ENCODE measurements at places on chromosomes 7 and 10.

DNA sequence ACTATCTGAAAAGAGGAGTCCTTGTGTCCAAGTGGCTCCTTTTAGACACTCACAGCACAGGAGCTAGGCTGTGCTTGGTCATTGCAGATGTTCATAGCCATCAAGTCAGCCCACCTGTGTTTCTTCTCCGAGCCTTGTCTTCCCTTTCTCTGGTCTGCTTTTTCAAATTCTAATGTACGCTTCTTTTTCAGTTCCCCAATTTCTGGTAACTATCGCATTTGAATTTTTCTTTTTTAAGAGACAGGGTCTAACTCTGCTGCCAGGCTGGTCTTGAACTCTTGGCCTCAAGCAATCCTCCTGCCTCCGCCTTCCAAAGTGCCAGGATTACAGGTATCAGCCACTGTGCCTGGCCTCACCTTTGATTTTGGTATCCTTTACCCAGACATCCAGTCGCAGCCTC lies 18.9 kb downstream of the APBB1IP start:
- no peak overlapping the region for H3K4me3 ChIP-seq
- no peaks in the 10 kb centered on the region for H3K27me3 ChIP-seq
- no peak for DNase-seq
- no peaks in the 10 kb centered on the region for H3K36me3 ChIP-seq
- no peaks in the 10 kb centered on the region for H3K4me1 ChIP-seq
- H3K27ac ChIP-seq = no peak overlapping the region

DNA sequence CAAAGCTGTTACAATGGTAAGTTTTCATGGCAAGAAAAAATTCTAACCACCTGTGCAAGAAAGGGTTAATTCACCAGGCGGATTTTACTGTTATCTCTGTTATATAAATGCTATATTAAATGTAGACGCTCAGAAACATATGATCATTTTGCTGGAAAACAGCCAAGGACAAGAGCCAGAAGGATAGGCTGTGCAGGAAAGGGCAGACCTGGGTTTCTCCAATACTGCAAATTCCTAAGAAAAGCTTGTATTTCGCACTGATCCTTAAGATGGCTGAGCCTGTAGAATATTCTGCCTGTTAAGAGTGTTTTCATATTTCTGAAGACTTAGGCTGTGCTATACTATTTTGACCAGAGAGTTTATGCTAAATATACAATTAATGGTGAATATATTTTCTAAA lies 564.1 kb upstream of the KCND2 start:
- H3K4me3 ChIP-seq = no peak overlapping the region
- no peaks in the 10 kb centered on the region for H3K27me3 ChIP-seq
- H3K36me3 ChIP-seq = no peaks in the 10 kb centered on the region
- no peak overlapping the region for H3K27ac ChIP-seq

DNA sequence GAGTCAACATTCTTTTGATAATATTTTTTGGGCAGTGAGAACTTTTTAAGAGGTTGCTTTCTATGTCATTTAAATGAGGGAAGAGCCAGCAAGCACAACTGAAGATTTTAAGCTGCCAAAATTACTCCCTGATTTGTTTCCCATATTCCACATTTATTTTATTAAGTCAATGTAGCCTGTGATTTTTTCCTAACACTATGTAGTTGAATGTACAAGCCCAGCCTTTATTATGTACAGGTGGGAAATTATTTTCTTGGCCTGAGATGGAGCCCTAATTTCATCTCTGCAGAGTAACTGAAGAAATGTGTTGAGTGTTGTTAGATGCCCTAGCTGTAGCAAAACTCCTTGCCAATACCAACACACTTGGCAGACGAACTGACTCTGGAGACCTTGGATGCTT lies 83.1 kb upstream of the MINDY3 start:
- no peaks in the 10 kb centered on the region for H3K4me1 ChIP-seq
- DNase-seq = no peak
- H3K27me3 ChIP-seq = peaks cover 11% of the 10 kb centered on the region
- no peaks in the 10 kb centered on the region for H3K36me3 ChIP-seq

- DNase-seq = no peak
- no peaks in the 10 kb centered on the region for H3K27me3 ChIP-seq
- peaks cover 2% of the 10 kb centered on the region for H3K36me3 ChIP-seq
- H3K4me3 ChIP-seq = peak overlapping the region; percentile 57
Observed at GRCh38 chr10:100983868-100984671, 3.2 kb downstream of the MRPL43 start.

DNA sequence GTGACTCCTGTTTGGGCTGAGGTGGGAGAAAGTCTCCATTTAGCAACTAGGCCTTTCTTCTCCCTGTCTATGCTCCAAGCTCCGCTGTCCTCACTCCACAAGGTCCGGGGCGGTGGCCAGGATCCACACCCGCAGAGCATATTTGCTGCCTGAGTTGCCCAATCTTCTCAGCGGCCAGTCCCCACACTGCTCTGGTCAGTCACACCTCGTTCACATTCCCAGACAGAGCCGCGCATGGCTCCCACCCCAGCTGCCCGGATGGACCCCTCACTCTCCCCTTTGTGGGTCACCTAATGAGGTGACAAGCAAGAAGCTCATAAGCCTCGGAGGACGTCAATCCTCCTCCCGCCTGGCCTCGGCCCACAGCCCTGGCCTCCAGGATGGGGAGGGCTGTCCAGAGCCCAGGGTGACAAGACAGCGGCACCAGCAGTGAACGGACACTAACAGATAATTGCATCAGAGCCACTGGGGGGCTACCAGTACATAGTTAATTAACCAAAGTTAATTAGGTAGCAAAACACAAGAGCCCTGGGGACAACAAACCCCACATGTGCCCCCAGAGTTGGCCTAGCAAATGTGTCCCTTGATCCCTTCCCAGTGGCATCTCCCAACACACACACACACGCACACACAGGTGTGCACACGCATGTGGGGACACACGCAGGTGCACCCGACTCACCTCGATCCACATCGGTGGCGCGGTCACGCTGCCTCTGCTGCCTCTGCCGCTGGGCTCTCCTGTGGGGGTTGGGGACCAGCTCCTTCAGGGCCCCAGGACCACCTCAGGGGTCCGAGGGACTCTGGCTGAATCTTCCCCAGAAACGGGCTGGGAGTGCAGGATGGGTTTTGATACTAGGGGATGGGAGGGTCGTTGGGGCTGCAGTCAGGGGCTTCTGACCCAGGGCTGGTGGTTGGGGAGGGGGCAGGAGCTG lies 11.8 kb downstream of the EPHA1 start:
- H3K4me3 ChIP-seq = no peak overlapping the region
- H3K27ac ChIP-seq = no peak overlapping the region
- no peaks in the 10 kb centered on the region for H3K27me3 ChIP-seq
- H3K4me1 ChIP-seq = peaks cover 4% of the 10 kb centered on the region

- H3K27me3 ChIP-seq = no peaks in the 10 kb centered on the region
- no peak overlapping the region for H3K4me3 ChIP-seq
- no peak overlapping the region for H3K27ac ChIP-seq
- no peak for DNase-seq
- no peaks in the 10 kb centered on the region for H3K4me1 ChIP-seq
- H3K36me3 ChIP-seq = peaks cover 16% of the 10 kb centered on the region
Observed at GRCh38 chr10:127125331-127125730, 71.1 kb downstream of the INSYN2A start.

GRCh38 chr10:27792216-27792615 lies 46.6 kb upstream of the MKX start:
- H3K36me3 ChIP-seq = no peaks in the 10 kb centered on the region
- no peaks in the 10 kb centered on the region for H3K4me1 ChIP-seq
- no peak overlapping the region for H3K27ac ChIP-seq
- no peak for DNase-seq
- H3K27me3 ChIP-seq = no peaks in the 10 kb centered on the region
- no peak overlapping the region for H3K4me3 ChIP-seq

DNA sequence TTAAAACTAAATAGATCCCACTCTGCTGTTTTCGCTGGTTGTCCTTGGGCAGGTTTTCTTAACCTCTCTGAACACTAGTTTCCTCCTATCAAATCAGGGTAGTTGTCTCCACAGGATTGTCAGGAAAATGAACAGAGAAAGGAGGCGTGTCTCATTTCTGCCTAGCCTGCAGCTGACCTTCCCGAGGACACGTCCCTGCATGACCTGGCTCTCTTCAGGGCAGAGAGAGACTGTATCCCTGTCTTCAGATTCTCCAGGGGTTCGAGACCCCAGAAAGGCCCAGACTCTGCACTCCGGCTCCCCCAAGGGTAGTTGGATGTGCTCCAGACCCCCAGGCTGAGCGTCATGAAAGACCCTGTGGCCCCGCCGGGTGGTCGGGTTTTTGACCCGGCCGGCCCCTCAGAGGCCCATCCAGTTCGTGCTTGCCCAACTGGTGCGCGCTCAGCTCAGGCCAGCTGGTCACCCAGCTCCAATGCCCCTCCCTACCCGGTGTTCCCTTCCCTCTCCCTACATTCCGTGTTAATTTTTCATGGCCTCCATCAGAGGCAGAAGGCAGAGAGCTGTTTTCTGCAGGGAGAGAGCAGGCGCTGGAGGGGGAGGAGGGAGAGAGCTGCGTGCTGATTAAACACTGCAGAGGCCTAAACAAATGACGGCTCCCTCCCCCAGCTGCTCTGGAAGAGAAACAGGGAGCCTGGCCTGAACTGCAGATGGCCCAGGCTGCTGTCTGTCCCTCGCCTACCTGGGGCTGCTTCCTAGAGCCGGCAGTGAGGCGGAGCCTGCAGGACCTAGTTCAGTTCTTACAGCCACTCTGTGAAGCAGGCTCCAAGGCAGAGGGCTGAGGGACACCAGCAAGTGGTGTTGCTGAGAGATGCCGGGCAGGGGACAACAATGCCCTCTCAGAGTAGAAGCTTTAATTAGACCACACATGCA lies 86.2 kb upstream of the PPIF start:
- H3K27ac ChIP-seq = no peak overlapping the region
- H3K36me3 ChIP-seq = no peaks in the 10 kb centered on the region
- peaks cover 67% of the 10 kb centered on the region for H3K4me1 ChIP-seq
- no peaks in the 10 kb centered on the region for H3K27me3 ChIP-seq

DNA sequence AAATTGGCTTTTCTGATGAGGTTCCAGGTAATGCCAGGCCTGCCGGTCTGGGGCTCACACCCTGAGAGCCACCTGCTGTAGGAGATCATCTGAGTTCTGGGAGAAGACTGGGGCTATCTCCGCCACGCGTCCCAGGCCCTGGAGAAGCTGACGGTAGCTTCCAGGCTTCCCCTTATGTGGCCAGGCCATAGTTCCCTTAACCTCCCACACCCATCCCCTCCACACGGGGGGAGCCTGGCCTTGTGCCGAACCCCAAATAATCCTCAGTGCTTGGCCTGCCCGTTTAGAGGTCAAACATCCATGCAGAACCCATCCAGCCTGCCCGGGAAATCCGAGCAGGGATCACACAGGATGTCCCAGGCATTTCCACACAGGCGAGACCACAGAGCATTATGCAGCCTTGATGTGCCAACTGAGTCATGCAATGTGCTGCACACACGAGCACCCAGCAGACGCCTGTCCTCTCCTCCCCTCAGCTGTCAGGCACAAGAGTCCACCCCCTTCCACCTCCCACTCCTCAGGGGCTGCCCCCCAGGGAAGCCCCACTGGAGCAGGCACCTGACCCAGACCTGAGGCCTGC lies 176.2 kb downstream of the PRKAG2 start:
- no peaks in the 10 kb centered on the region for H3K36me3 ChIP-seq
- H3K4me1 ChIP-seq = peaks cover 19% of the 10 kb centered on the region
- DNase-seq = no peak
- H3K4me3 ChIP-seq = no peak overlapping the region
- no peaks in the 10 kb centered on the region for H3K27me3 ChIP-seq

DNA sequence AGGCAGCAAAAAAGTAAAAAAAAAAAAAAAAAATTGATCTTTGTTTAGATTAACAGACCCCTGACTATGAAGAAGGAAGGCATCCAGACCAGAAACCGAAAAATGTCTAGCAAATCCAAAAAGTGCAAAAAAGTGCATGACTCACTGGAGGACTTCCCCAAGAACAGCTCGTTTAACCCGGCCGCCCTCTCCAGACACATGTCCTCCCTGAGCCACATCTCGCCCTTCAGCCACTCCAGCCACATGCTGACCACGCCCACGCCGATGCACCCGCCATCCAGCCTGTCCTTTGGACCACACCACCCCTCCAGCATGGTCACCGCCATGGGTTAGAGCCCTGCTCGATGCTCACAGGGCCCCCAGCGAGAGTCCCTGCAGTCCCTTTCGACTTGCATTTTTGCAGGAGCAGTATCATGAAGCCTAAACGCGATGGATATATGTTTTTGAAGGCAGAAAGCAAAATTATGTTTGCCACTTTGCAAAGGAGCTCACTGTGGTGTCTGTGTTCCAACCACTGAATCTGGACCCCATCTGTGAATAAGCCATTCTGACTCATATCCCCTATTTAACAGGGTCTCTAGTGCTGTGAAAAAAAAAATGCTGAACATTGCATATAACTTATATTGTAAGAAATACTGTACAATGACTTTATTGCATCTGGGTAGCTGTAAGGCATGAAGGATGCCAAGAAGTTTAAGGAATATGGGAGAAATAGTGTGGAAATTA lies 19.4 kb downstream of the GATA3 start:
- no peaks in the 10 kb centered on the region for H3K36me3 ChIP-seq
- no peak overlapping the region for H3K4me3 ChIP-seq
- DNase-seq = no peak
- H3K27me3 ChIP-seq = peaks cover 58% of the 10 kb centered on the region

DNA sequence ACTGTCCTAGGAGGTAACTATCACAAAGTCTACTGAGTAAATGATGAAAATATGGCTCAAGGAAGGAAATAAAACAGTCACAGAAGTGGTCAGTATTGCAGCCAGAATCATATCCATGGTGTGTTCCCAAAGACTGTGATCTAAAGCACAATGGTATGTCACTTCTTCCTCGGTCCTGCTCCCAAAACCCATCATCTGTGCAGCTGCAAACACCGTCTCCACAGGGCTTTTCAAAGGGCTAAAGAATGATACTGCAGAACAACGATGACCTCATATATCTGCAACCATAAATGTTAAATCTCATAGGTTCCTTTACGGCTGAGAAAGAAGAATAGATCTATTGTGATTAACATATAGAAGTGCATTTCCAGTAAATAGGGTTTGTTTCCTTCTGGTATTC lies 465.0 kb downstream of the GRID1 start:
- H3K27ac ChIP-seq = no peak overlapping the region
- no peaks in the 10 kb centered on the region for H3K36me3 ChIP-seq
- no peak for DNase-seq
- no peak overlapping the region for H3K4me3 ChIP-seq
- peaks cover 4% of the 10 kb centered on the region for H3K4me1 ChIP-seq
- no peaks in the 10 kb centered on the region for H3K27me3 ChIP-seq

- no peak overlapping the region for H3K27ac ChIP-seq
- no peaks in the 10 kb centered on the region for H3K27me3 ChIP-seq
- peaks cover 26% of the 10 kb centered on the region for H3K4me1 ChIP-seq
- no peak overlapping the region for H3K4me3 ChIP-seq
Observed at GRCh38 chr10:15322356-15322755, 48.7 kb downstream of the FAM171A1 start.

- H3K4me3 ChIP-seq = peak overlapping the region; percentile 18
Observed at GRCh38 chr10:51080311-51081006, 6.2 kb downstream of the PRKG1 start.
